ENCODE measurements at places on chromosomes 2 and 18. TPM values are rescaled to one million over a fixed set of nuclear protein-coding genes. Genes with fewer than 3 reads are reported as not detected.

CELF4 gene
- 92.9 TPM for total RNA-seq

DES gene
- total RNA-seq: 0.41 TPM

KCNS3 gene
- 1.6 TPM for total RNA-seq

CCL20 gene
- not detected for total RNA-seq

RRM2 gene
- total RNA-seq: 4.1 TPM

CDH19 gene
- under 0.01 TPM for total RNA-seq

ABCG8 gene
- total RNA-seq: 0.41 TPM

VWA3B gene
- under 0.01 TPM for total RNA-seq

SLC14A1 gene
- total RNA-seq: 3.7 TPM

NYAP2 gene
- total RNA-seq: 14.3 TPM

ACTG2 gene
- 0.82 TPM for total RNA-seq

Measured in frontal cortex (tissue), 4 donors.